ENCODE measurements at places on chromosomes 2 and 18.

DNA sequence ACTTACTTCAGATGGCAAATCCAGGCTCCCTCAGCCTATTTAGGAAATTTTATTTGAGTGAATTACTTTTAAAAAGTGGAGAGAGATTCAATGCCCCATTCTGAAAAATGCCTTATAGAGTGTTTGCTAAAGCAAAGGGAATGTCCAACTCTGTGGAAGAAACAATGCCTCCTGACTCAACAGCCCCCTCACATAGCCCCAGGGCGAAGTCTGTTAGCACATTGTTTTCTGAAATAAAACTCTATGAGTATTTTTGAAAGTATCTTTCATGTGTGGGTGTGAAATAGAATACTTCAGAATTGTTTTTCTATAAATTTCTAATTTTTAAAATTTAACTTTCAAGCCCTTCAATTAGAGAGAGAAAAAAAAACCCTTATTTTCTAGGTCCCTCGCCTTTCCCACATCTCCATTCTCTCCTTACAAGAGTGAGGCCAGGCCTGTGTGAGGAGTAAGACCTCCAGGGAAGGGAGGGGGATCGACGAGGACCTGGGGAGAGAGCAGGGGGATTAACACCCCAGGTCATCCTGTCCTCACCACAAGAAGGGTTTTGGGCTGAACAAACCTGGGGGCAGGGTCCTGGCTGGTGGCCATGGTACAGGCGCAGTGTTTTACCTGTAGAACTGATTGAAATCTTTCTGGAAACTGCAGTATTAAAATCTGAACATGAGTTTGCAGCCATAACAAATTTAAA is 141.4 kb downstream of the SNTG2 start:
- DNase-seq: no peak

GRCh38 chr2:164710837-164711765 is 89.8 kb upstream of the GRB14 start:
- no peak for DNase-seq

DNA sequence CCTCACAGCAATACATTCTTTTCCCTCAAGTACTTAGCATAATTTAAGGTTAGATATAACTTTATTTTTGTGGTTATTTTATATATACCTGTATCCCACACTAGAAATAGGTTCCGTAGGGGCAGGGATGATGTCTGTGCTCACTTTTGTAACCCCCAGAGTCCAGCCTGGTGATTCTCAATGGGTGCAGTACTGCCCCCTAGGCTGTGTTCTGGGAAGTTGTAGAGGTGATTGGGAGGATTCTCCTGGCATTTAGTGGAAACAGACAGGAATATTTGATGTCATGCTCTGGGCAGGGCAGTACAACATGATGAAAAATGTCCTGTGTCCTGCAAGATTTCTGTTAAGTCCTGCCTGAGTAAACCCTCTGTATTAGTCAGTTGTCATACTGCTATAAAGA is 333.3 kb downstream of the PLCL1 start:
- DNase-seq: no peak

DNA sequence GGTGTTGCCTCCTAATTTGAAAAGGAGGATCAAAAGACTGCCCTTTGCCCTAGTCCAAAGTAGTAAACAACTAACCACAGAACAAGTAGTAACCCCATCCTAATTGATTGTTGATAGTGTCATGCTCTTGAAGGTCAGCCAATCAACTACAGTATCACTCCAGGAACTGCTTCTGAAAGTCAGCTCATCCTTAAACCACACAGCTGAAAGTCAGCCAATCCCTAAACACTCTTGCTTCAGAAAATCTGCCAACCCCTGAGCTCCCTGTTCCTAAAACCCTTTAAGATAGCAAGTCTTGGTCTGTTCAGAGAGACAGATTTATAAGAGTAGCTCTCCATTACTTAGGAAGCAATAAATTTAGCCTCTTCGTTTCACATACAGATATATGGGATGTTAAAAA is 51.6 kb upstream of the CPO start:
- no peak for DNase-seq

- DNase-seq: no peak
Observed at GRCh38 chr2:105546628-105546974, 147.8 kb upstream of the FHL2 start.

DNA sequence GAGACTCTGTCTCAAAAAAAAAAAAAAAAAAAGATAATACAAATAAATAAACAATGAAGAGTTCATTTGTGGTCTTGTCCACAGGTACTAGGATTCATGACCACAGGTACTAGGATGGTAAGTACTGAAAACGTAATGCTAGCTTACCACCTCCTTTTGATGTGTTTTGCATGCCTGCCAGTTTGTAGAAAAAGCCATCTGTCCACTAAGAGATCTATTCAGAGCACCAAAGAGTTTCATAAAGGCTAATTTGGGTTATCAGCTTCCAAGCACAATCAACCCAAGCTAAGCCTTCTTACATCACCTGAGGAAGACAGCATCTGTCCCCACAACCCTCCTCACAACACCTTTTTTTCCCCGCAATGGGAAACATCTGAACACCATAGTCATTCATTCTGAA is 477.2 kb downstream of the ZEB2 start:
- no peak for DNase-seq

- DNase-seq: no peak
Observed at GRCh38 chr2:98519156-98519555, 74.5 kb downstream of the INPP4A start.

DNA sequence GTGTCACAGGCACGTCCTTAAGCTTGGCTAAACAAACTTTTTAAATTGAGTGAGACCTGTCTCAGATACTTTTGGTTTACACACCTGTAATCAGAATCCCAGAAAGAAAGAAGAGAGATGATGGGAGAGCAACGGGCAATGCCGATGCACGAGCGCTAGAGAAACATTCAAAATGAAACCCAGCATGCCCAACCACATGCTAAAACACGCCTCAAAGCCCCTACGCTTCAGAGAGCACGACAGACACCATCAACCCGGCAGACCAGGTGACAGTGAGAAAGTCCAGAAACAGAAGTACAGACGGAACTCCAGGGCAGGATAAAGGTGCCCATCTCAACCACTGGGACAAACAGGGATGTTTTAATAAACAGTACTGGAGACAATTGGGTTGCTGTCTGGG is 85.5 kb downstream of the HDAC4 start:
- DNase-seq: no peak

DNA sequence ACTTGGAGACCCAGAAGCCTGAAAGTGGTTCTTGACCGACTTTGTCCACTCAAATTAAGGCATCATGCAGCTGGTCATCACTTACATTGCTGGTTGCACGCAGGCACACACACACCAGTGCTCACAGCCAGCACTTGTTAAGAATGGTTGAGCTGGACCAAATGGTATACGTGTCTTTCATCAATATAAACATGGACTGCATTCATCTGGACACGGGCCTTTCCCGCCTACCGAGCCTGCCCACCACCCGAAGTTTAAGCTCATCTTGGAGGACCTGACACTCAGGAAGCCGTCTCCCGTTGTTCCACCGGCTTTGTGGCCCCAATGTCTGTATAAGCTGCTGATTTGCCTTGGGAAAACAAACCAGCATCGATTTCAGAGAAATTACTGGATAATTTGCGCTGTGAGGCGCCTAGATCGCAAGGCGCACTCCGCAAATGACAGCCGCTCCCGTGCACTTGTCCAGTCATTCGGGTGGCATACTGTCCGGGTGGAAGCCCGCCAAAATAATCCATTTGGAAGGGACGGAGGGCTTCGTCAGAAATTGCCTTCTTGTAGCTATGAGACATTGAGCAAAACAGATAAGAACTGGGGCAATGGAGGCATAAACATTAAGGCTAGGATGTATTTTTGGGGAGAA is 40.1 kb upstream of the AKAIN1 start:
- DNase-seq: peak; percentile 6

DNA sequence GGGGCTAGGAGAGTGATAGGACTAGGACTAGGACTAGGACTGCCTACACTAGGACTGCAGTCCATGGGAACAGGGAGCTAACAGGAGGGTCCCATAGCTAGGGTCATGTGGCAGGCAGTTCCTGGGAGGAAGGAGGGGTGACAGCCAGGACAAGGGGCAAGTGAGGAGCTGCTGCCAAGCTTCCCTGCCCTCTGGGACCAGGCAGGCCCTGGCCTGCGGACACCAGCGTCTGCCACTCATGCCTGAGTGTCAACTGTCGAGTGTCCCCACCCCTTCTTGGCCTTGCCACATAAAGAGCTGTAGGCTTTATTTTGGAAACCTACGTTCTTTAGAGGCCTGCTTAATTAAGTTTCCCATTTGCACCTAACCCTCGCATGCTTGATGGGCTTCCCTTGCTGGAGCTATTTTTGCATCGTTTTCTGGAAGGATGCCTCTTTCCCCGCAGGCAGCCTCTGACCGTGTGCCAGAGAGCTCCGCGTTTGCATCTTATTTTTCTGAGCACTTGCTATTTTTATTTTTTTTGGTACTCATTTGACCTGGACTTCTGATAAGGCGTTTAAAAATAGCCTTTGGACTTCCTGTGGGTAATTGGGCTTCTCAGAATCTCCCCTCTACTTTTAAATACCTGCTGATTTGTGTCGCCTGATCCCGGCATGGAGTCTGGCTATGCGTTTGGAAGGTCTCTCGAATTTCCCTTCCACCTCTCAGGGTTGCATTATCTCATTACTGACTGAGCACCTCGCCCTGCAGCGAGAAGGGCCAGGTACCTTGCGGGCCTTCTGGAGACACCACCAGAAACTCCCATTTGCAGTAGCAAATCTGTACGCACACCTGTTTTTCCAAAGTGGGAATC is 66.4 kb downstream of the SH3RF3 start:
- no peak for DNase-seq
